Omental fat pad (tissue), 4 donors: ENCODE measurements at places on chromosomes 1 and 21. TPM values are rescaled to one million over a fixed set of nuclear protein-coding genes. Genes with fewer than 3 reads are reported as not detected.
A peak's percentile ranks its signal among the peaks of the same experiment; 100 is the strongest.

- DNase-seq: no peak
Measured at GRCh38 chr1:215132156-215132555, 49.6 kb downstream of the KCNK2 start.

DNA sequence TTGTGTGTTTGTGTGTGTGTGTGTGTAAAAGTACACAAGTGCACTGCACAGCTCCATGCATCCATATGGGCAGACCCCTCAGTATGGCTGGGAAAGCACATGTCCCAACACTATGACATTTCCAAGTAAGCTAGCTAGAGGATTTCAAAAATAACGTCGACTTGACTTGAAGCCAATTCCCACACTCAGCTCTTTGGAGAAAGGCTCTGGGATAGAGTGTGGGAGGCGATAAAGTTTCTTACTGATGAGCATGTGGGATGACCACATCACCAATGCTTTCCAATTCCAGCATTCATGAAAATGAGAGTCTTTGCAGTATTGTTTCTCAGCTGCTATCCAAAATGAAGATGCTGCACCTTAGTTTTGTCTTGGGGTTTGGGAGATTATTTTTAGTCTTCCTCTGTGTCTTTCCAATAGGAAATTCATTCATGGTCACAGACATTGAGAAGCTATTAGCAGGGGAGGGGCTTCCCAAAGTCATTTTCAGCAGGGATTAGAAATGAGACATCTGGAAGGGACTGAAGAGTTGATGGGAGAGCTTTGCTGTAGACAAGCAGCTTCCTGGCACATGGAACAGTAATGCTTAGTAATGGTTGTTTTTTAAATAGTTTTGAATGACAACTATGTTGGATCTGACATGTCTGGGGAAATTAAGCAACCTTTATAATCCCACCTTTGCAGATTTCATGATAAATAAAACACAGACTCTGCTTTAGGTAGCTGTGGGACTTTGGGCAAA, 143.5 kb downstream of the ASTN1 start:
- no peak for DNase-seq

- no peak for DNase-seq
Measured at GRCh38 chr1:119960501-119960900, 64.2 kb upstream of the ADAM30 start.

DNA sequence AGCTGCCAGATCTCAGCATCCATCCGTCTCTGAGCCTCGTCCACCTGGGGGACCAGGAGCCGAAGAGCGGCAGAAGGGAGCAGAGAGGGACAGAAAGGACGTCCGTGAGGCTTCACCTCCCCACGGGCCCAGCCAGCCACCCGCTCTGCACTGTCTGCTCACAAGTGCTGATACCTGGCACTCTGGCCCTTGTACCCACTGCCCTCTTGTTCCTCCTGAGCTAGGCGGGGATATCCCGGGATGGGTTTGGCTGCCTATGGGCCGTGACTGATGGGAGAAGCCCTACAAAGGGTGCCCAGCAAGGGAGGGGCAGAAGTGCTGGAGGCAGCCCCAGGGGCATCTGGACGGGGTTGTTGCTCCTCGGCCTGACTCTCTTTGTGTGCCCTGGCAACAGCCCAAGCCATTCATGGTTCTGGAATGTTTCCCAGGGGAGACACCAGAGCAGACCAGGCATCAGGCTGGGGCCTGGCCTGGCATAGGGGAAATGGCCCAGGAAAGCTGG, 57.6 kb downstream of the LDLRAD2 start:
- DNase-seq: peak; percentile 66

TNN gene
- 0.19 TPM for total RNA-seq

PLCH2 gene
- 1.7 TPM for total RNA-seq
